Activated T-cell treated with anti-CD3 and anti-CD28 coated beads, Interleukin-2, amount 50 U/mL, for 72 hours (primary cell): ENCODE measurements at places on chromosomes 7 and 10.

- no peak for DNase-seq
- H3K27ac ChIP-seq, result no peak overlapping the region
- H3K4me3 ChIP-seq, result no peak overlapping the region
- no peaks in the 10 kb centered on the region for H3K4me1 ChIP-seq
Measured at GRCh38 chr7:33276325-33276724, 147.0 kb downstream of the BBS9 start.

DNA sequence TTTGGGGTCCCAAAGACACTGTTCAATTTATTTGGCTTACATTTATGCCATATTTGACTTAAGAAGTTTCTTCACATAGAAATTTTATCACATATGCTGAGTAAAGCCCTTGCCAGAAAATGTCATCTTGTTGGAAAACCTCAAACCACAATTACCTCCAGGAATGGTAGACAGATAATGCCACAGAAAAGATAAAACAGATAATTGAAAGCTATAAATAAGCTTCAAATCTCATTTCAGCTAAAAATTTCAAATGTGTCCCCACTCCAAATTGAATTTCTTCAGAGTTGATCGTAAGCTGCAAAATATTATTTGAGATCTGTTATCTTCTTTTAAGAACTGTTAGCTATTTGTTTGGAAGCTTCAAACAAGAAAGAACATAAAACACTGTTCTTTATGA is 176.4 kb upstream of the PTN start:
- no peak for DNase-seq
- no peaks in the 10 kb centered on the region for H3K27me3 ChIP-seq
- H3K4me3 ChIP-seq, result no peak overlapping the region

- H3K27ac ChIP-seq, result peak overlapping the region; percentile 99
- no peaks in the 10 kb centered on the region for H3K27me3 ChIP-seq
- H3K4me1 ChIP-seq, result peaks cover 66% of the 10 kb centered on the region
Measured at GRCh38 chr7:143258831-143259230, 4.4 kb upstream of the GSTK1 start.

GRCh38 chr7:128172151-128172550 is 68.9 kb upstream of the LEP start:
- peaks cover 45% of the 10 kb centered on the region for H3K27me3 ChIP-seq
- H3K4me3 ChIP-seq, result no peak overlapping the region
- H3K4me1 ChIP-seq, result peaks cover 9% of the 10 kb centered on the region
- no peak for DNase-seq
- no peak overlapping the region for H3K27ac ChIP-seq

DNA sequence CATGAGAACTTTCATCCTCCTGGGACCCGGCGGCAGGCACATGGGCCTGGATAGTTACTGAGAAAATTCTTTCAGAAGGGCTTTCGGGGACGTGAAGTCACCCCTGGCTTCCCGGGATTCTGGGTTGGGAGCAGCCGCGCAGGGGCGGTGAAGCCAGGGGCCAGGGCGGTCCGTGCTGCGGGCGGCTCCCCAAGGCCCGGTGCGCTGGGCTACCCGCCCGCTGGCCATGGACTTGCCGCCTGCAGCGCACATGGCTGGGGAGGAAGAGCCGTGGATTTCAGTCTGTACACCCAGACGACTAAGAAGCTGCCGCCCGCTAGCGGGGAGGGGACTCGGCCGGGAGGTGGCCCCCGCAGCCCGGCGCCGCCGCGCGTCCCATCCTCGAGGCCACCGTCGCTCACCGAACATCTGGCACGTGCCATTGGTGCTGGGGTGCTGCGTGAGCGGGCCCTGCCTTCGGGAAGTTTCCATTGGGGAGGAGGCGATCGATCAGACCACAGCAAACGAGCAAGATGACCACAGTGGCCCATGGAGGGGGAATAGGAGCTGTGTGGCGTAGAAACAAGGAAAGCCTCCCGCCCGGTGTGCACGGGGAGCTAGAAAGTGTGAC is 64.5 kb downstream of the TMEM209 start:
- peak overlapping the region; percentile 57 for H3K4me3 ChIP-seq
- no peak overlapping the region for H3K27ac ChIP-seq
- no peak for DNase-seq
- peaks cover 9% of the 10 kb centered on the region for H3K27me3 ChIP-seq
- H3K36me3 ChIP-seq, result no peaks in the 10 kb centered on the region
